ENCODE measurements at places on chromosomes 7 and 10.

DNA sequence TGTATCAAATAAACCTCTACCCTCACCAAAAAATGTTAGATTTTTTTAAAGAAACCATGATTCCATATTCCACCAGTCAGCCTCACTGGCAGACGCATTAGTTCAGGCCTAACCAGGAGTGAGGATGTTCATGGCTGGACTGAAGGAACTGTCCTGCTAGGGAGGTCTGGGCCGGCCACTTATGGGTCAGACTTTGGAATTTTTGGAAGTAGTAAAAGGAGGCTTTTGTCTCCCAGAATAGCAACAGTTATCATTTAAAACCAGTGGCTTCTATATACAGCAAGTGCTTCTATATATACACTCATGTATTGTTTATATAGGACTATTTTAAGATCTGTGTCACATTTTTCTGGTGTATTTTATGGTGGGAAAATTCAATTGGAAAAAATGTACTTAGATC is 120.5 kb downstream of the CNNM2 start:
- no peak for DNase-seq

DNA sequence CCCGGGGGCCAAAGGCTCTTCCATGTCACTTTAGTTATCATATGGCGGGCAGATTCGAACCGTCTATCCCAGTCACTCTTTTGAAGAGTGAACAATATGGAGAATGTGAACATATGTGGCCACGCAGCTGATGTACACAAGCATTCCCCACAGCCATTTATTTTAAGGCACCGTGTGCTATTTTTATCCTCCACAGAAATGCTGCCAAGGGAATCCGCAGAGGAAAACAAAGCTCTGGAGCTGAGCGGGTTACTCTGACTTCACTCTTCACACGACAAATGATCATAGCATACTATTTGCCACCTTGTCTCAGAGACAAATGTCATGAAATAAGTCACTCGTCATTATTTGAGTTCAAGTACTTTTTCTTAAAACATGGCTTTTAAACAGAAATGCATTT is 100.3 kb downstream of the CTBP2 start:
- no peak for DNase-seq

GRCh38 chr7:28466341-28466740 is 54.0 kb downstream of the CREB5 start:
- DNase-seq, result no peak

GRCh38 chr10:122172361-122173008 is 98.6 kb upstream of the BTBD16 start:
- DNase-seq, result peak; percentile 15

DNA sequence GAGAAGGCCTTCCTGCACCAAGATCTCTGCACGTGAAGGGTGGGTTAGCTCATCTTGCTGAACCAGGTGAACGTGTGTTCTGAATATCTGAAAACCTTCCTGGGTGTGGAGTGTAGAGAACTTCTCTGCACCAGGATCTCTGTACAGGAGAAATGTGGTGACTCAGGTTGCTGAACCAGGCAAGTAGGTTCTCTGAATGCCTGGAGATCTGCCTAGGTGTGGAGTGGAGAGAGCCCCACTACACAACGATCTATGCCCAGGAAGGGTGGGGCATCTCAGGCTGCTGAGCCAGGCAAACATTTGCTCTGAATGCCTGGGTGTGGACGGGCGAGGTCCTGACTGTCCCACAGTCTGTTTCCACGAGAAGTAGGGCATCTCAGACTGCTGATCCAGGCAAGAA is 1002.3 kb upstream of the KCND2 start:
- DNase-seq, result no peak

GRCh38 chr10:69242852-69243212 is 22.7 kb downstream of the HKDC1 start:
- DNase-seq, result no peak

DNA sequence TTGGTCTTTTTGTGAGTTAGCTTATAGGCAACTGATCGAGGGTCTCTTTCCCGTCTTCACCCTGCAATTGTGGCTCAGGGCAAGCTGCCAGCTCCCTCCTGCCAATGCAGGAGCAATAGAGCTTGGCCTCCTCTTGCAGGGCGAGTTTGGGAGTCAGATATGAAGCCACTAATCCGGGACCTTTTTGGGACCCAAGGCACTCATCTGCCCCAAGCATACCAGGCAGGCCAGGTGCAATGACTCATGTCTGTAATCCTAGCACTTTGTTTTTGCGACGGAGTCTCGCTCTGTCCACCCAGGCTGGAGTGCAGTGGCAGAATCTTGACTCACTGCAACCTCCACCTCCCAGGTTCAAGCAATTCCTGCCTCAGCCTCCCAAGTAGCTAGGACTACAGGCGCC is 21.1 kb downstream of the LIMK1 start:
- DNase-seq, result no peak

DNA sequence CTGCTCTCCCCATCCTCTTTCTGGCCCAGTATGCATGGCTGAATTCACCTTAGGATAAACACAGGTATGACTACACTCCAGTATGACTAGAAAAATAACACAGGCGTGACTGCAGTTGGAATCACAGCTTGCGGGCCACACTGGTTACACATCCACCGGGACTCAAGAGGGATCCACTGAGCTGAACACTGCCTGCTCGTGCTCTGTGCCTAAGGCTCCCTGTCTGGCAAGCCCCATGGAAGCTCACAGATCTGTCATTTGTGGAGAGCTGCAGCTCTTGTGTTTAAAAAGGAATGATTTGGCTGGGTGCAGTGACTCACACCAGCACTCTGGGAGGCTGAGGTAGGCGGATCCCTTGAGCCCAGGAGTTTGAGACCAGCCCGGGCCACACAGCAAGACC is 26.8 kb downstream of the VOPP1 start:
- DNase-seq, result no peak

- no peak for DNase-seq
These were observed 104.6 kb upstream of the LSM8 start for GRCh38 chr7:118079369-118079768.

DNA sequence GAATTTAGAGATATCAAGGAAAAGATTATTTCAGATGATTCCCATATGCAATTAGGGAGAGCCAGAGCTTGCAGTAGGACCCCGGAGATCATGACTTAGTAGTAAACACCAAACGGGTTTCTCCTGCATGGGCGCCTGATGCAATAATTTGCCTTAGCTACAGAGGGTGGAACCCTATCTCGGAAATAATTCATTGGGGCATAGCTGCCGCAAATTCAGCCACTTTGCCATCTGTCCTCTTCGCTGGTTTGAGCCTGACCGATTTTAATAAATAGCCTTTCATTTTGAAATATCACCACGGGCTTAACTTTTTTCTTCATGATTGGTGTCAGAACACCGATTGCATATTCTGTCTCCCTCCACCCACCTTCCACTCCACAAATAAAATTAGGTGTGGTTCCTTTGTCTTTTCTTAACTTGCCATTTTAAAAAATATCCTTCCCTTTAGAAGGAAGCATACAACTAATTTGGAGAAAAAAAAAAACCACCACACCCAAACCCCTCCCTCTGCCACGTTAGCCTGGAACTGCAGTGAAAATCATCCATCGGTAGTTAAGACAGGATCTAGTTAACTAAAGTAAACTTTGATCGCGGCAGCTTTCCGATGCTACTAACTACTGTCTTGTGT is 1.4 kb downstream of the GARS1 start:
- peak; percentile 40 for DNase-seq

All from HAP-1 (cell line).